RPMI7951 (cell line): ENCODE measurements at places on chromosomes 3 and 15. TPM values are rescaled to one million over a fixed set of nuclear protein-coding genes. Genes with fewer than 3 reads are reported as not detected.
A peak's percentile ranks its signal among the peaks of the same experiment; 100 is the strongest.

Gene RGMA
- not detected in 2 replicates for total RNA-seq

Gene RASGRP1
- total RNA-seq, result 0.12 and 0.20 TPM in 2 replicates

Gene POC1A
- total RNA-seq, result 20.4 and 21.4 TPM in 2 replicates

Gene CCDC13
- 0.20 and 0.48 TPM in 2 replicates for total RNA-seq

Gene ABHD17C
- 4.5 and 7.0 TPM in 2 replicates for total RNA-seq

Gene SOX14
- not detected in 2 replicates for total RNA-seq

Gene ATP8B4
- total RNA-seq, result 0.29 and 0.36 TPM in 2 replicates

Gene POTEB3
- not detected in 2 replicates for total RNA-seq

Gene TM4SF18
- total RNA-seq, result 5.2 and 5.8 TPM in 2 replicates

Gene LRRN1
- not detected in 2 replicates for total RNA-seq

Gene NRROS
- total RNA-seq, result 1.6 and 2.7 TPM in 2 replicates

Gene LYZL4
- 1.5 and 1.6 TPM in 2 replicates for total RNA-seq

Gene IQCH
- 7.0 and 11.5 TPM in 2 replicates for total RNA-seq

Gene SLC22A14
- 0.12 and 0.20 TPM in 2 replicates for total RNA-seq

DNA sequence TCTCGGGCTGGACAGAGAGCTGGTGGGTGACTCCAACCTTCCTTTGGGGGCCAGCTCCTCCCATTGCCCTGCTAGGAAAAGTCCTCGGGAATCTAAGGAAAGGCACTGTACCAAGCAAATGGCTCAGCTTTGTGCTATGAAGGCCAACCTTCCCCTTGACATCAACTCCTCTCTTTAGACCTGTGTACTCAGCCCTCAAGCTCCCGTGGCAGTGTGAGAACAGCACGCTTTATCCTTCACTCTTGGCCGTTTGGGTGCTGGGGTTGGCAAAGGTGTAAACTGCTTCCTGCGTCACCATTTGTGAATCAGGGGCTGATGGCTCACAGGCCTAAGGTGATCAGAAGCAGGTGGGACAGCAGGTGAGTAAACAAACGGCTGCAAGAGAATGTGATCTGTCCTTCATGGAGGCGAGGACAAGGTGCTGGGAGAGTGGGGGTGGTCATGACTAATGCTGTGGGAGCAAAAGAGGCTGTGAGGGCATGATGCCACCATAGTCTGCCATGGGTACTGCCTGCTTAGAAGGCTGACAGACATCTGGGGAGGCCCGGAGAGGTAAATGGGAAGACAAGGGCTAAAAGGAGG is 165.2 kb upstream of the TPM1 start:
- DNase-seq, result no peak

DNA sequence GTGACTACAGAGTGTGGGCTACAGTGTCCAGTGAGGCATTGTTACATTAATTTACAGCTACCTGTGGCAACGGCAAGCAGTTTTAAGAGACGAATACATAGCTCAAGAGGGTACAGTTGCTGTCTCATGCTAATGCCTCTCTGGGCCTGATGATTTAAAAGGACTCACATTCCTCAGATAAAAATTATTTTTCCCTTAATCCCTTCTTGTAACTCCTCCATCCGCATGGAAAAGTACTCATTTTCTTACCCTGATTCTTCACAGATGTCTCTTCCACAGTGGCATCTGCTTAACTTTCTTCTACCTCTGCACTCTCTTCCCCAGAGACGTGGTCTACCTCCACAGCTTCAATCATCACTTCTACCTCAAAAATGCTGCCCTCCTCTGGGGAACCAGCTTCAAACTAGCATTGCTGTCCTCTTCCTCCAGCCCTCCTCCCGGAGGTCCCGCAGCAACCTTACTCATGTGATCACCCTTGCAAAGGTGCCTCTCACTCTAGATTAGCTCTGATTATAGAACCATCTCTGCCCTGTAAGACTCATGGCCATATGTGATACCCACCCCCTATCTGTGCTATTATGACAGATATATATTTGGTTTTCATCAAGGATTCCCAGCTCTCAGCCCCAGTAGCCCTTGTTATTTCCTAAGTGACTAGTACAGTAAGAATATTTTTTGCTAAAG is 21.4 kb upstream of the ABHD17C start:
- DNase-seq, result no peak

- peak; percentile 63 for DNase-seq
These were observed 155.7 kb downstream of the GREM1 start for GRCh38 chr15:32873284-32874114.

DNA sequence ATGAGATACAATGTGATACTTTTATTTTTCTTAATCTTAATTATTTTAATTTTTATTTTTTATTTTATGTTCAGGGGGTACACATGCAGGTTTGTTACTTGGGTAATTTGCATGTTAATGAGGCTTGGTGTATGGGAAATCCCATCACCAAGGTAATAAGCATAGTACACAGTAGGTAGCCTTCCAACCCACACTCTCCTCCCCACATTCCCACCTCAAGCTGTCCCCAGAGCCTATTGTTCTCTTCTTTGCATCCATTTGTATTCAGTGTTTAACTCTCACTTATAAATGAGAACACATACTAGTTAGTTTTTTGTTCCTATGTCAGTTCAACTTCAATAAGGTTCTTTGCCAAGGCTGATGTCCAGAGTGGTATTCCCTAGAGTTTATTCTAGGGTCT is 1375.4 kb downstream of the NSUN3 start:
- no peak for DNase-seq

DNA sequence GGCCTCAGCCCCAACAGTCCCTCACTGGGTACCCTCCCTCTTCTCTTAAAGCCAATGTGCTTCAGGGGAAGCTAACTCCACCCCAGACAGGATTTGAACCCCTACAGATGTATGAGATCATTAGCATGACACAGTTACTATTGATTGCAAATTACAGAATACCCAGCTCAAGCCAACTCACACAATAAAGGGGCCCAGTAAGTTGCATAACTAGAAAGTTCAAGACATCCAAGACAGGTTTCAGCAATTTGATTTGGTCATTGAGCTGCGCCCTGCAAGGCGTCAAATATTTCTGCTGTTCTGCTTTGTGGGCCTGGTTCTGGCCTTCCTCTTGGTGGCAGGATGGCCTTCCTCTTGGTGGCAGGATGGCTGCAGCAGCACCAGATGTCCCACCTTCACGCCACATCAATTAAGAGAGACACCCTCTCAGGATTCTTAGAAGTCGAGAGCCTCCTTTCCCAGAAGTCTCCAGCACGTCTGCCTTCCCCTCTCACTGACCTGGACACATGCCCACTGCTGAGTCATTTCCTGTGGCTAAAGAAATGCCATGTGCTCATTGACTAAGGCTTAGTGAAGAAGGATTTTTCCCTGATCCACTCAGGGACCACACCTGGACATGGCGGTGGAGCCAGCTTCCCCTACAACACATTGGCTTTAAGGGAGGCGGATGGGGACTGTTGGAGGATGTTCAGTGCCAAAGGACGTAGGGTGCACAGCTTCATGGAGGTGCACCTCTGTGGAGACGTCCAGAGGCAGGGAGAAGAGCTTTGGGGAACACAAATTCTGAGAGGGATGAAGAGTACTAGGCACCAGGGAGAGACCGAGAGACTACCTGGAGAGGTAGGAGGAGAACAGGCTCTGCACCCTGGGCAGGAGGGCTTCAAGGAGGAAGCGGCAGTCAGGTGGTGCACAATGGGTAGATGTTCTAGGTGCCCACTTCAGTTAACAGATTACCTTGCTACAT is 49.1 kb downstream of the DNASE1L3 start:
- DNase-seq, result peak; percentile 98

DNA sequence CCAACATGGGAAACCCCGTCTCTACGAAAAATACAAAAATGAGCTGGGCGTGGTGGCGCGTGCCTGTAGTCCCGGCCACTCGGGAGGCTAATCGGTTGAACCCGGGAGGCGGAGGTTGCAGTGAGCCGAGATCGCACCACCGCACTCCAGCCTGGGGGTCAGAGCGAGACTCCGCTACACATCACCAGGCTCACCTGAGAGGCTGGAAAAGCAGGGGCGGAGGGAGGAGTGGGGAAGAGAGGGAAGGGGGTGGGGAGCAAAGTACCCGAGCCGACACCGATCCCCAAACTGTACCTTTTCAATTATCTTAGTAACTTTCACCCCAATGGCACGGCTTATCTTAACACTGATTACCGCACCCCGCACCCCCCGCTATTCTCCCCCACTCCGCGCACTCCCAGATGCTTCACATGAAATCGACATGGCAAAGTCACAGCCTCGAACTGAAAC is 46.4 kb upstream of the SYNM start:
- no peak for DNase-seq

GRCh38 chr3:117695321-117695720 is 985.7 kb downstream of the TUSC7 start:
- no peak for DNase-seq

GRCh38 chr15:56628893-56629532 is 104.3 kb downstream of the ZNF280D start:
- DNase-seq, result no peak

DNA sequence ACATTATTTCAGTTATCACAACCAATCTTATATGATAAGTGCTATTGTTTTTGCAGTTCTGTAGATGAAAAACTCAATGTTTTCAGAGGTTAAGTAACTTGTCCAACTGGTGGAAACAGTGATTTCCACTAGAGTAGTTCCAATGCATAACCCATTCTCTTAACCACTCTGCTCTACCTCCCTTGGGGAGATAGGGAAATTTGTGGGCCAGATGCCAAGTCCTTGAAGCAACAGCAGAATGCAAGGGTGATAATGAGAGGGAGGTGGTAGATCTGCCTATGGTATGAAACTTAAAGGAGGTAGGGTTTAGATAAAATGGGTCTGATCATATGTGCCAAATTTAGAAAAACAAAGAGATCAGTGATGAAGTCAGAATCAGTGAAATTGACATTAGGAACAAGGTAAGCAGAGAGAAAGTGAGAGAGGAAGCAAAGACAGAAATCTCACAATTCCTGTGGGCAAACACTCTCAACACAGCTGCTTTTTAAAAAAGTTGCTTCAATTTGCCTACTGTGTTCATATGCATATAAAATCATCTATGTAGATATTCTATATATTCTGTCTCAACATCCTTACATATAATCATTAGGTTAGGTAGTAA is 50.5 kb upstream of the UBP1 start:
- no peak for DNase-seq

GRCh38 chr3:120766576-120766975 is 24.0 kb downstream of the GTF2E1 start:
- no peak for DNase-seq

DNA sequence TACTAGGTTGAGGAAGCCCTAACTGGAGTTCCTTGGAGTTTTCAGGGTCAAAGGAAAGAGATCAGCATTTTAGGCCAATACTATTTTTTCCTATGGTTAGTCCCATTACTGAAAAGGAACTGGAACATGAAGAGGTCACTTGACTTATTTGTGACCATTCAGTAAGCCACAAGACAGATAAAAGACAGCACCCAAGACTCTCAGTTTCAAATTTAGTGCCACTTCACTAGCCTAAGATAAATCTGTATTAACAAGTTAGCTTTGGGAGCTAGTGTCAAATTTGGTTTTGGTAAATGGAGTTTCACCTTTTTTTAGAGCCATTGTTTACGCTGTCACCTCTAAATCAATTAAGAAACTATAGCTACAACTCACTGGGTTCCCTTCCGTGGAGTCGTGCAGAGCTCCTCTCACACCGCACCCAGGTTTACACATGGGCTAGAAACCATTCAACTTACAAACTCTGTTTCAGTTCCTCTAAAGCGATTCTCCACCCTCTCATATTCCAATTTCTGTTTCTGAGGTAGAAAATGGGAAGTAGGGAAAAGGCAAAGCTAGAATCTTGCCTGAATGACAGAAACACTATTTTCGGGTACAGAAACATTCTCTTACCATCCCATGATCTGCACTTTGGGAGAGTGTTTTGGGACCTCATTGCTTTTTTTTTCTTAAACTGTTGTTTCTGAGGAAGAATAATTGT is 14.4 kb downstream of the CCDC32 start:
- DNase-seq, result no peak

- DNase-seq, result no peak
These were observed 317.0 kb upstream of the TPRG1 start for GRCh38 chr3:188854772-188855149.

- DNase-seq, result no peak
These were observed 28.2 kb upstream of the SCAANT1 start for GRCh38 chr3:63940389-63940757.

DNA sequence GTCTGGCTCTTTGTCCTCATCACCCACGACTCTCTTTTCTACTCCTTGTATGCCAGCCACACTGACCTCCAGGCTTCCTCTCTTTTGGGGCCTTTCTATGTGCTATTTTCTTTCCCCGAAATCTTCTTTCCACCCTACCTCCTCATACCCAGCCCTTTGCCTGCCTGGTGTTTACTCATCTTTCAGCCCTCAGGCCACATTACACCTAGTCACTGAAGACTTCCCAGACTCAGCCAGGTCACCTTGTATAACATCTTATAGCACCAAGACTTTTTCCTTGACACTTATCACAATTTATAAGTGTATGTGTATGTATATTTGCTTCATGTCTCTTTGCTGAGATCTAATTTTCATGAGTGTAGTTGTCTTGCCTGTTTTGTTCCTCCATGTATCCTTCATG is 396.4 kb downstream of the NLGN1 start:
- no peak for DNase-seq

DNA sequence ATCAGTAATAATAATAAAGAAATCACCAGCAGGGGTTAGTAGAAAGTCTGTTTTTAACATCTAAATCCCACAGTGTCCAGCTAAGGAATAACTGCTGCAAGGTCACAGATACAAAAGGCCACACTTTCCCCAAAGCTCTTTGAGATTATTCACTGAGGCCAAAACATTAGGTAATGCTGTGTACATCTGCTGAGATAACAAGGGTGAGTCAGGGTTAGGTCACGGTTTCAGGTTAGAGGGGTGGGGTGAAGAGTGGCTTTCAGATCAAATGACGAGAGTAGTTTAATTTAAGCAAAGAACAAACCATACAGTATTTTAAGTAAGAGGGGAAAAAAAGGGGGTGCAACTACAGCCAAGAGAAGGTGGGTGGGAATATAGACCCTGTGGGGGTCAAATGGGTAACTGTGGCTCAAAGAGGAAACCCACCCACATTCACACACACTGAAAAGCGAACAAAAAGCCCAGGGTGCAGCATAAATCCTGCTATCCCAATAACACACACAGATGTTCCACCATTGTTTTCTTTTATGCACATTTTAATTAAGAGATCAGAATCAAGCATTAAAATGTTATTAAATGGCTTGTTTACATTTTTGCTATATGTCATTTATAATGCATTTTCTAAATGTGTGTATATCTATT is 412.9 kb downstream of the TIGIT start:
- DNase-seq, result peak; percentile 80

DNA sequence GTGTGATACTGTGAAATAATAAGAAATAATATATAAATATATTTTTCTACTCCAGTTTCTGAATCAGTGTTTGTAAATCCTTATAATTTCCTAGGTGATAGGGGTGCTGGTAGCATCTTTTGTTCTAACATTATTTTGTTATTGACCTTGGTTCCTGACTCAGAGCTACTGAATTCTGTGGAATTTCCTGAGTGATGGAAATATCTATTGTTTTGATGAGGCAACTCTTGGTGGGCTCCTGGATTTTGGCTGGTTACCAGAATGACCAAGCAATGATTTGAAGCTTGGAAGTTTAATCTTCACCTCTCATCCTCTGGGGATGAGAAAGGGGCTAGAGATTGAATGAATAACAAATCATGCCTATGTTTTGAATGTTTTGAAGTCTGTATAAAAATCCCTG is 377.3 kb downstream of the LPP start:
- DNase-seq, result peak; percentile 50

- no peak for DNase-seq
These were observed 13.7 kb downstream of the C3orf62 start for GRCh38 chr3:49263159-49263889.
